ENCODE measurements at places on chromosomes 12 and 14.

GRCh38 chr12:110312581-110313360 lies 31.7 kb downstream of the ATP2A2 start:
- DNase-seq, result no peak

DNA sequence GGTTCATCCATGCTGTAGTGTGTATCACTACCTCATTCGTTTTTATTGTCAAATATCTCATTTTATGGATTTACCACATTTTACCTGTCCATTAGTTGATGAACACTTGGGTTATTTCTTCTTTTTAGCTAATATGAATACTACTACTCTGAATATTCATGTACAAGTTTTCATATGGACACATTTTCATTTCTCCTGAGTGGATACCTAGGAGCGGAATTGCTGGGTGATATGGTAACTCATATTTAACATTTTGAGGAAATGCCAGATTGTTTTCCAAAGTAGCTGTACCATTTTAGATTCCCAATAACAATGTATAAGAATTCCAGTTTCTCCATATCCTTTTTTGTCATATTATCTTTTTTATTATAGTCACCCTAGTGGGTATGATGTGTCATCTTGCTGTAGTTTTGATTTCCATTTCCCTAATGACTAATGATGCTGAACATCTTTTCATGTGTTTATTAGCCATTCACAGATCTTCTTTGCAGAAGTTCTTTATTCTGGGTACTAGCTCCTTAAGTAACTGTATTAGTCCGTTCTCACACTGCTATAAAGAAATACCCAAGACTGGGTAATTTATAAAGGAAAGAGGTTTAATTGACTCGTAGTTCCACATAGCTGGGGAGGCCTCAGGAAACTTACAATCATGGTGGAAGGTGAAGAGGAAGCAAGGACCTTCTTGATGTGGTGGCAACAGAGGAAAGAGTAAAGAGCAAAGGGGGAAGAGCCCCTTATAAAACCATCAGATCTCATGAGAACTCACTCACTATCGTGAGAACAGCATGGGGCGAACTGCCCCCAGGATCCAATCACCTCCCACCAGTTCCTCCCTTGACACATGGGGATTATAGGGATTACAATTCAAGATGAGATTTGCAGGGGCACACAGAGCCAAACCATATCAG lies 11.9 kb downstream of the NRDE2 start:
- no peak for DNase-seq

DNA sequence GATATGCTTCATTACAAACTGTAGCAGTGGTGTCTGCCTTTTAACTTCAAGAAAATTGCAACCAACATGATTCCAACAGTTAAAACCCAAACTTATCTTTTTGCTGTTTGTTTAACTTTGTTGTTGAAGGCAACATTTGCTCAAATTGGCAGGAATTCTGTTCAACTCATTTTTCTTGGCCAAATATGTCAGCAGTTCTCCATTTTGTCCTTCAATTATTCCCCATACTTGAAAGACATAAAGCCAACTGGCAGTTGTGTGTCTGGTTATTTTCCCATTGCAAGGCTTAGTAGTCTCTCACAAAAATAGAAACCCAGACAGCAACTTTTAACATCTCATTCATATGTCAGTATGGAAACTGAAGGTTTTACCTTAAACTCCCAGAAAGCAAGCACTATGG lies 146.3 kb downstream of the LRIG3 start:
- no peak for DNase-seq

DNA sequence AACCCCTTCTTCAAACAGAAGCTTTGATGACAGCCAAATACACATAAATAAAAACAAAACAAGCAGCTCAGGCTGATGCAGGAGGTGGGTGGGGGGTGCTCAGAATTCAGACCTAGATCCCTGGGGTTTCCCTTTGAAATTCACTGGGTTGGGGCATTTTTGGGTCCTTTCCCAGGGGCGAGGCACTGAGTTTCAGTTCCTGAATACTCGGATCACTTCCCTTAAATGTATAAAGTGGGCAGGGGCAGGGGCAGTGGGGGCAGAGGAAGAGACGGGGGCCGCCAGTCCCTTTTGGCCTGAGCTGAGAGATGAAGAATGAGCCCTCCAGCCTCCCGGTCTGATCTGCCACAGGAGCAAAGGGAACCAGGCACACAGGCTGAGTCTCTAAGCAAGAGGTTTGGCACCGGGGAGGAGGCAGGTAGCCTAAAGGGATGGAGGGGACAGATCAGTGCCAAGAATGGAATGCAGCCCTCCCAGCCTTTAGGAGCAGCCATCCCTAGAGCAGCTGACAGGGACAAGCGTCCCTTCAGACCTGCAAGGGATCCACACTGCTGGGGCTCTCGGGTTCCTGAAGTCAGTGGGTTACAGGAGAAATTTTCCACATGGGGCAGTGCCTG lies 20.3 kb downstream of the KDM2B start:
- DNase-seq, result no peak

GRCh38 chr12:106136263-106136662 lies 2.5 kb downstream of the NUAK1 start:
- DNase-seq, result peak; percentile 98

- peak; percentile 60 for DNase-seq
Measured at GRCh38 chr14:36519431-36520321, at the start of gene NKX2-1. NKX2-1 (minus strand) TSS chr14:36520232; CDS start chr14:36520129, 103 bp downstream.

- DNase-seq, result no peak
Measured at GRCh38 chr12:111455448-111456320, 50.0 kb downstream of the SH2B3 start.

- peak; percentile 4 for DNase-seq
Measured at GRCh38 chr12:114678028-114678427, 5.9 kb downstream of the TBX3 start.

DNA sequence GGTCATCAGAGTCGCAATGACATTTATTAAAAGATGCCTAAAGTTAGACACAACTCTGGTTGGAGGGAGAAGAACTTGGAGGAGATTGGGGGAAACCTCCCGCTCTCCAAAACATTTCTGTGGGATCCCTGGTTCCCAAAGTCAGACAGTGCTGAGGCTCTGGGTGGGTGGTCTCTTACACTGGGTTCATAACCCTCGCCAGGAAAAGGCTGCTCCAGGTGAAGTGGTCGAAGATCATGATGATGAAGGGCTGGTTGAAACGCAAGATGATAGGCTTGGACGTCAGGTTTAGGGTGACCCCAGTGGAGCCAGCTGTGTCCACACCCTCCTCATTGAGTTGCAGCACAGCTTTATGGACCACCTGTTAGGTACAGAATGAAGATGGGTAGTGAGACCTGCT lies 11.2 kb upstream of the SERPINA10 start:
- no peak for DNase-seq

DNA sequence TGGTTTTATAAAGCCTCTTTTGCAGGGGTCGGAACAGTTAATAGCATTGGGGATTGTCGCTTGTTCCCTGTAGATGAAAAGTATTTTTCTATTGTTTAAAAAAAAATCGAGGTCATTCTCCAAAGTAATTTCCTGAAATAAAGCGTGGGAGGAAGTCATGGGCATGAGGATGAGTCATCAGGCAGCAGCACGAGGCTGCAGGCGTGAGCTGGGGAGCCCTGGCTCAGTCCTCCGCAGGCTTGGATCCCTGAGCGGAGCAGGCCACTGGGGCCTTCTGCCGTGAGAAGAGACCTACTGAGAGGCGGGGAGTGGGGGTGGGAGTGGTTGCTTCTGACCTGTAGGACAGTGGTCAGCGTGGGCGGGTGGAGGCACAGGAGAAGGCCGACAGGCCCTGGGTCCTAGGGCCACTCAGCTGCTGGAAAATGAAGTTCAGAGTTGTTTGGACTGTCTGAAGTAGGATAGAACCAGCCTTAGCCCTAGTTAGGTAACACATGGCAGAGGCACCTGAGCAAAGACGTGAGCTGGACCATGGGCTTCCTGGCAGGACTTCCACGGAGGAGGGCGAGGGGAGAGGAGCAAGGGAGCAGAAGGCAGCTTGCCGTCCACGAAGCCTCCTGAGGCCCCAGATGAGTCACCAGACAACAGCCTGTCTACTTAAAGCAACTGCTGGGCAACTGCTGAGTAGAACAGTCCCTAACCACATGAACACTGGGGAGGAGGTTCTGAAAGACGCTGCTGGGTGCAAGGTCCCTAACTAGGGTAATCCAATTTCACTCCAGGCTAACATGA lies 21.1 kb upstream of the LGALS3 start:
- no peak for DNase-seq

GRCh38 chr12:12946686-12947355 lies 5.1 kb downstream of the GPRC5D start:
- no peak for DNase-seq

DNA sequence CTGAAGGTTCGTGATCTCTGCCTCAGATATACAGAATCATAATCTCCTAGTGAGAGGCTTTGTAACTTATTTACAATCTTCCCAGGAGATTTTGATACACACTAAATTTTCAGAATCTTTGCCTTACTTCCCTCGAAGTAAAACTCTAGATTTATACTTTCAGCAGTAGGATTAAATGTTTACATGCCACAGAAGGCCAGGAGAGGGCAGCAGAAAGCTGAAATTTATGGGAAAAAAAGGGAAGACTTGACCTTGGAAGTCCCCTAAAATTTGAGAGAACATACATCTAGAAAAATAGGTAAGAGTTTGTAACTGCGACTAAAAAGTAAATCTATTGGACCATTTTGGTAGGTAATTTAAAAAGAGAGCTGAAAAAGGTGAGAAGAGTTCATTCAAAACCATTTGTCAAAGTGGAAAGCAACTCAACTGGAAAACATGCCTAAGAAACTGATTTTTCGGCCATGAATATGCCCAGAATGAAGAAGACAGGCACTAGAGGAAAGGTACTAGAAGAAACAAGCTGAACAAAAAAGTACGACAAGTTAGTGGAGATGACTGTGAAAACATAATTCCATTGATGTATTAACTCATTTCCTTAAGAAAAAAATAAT lies 242.0 kb upstream of the MDGA2 start:
- peak; percentile 79 for DNase-seq

DNA sequence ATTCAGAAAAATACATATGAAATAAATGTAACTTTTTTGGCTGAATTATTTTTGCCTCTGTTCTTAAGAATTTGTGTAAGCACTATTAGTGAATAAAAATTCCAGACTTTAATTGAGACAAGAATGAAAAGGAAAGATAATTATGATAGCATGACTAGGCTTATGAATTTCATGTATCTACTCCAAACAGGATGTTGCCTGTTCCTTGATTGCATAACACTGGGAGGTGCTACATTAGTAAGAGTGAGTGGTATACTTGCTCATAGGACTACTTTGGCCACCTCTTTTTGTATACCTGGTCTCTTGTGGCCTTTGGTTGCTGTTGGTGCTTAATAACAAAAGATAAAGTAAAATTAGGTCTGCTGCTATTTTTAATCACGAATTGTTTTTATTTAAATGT lies 112.8 kb downstream of the NAV3 start:
- DNase-seq, result no peak

- peak; percentile 33 for DNase-seq
Measured at GRCh38 chr12:115450710-115451109, 766.7 kb upstream of the TBX3 start.

- no peak for DNase-seq
Measured at GRCh38 chr12:6253278-6253677, 53.1 kb downstream of the CD9 start.

DNA sequence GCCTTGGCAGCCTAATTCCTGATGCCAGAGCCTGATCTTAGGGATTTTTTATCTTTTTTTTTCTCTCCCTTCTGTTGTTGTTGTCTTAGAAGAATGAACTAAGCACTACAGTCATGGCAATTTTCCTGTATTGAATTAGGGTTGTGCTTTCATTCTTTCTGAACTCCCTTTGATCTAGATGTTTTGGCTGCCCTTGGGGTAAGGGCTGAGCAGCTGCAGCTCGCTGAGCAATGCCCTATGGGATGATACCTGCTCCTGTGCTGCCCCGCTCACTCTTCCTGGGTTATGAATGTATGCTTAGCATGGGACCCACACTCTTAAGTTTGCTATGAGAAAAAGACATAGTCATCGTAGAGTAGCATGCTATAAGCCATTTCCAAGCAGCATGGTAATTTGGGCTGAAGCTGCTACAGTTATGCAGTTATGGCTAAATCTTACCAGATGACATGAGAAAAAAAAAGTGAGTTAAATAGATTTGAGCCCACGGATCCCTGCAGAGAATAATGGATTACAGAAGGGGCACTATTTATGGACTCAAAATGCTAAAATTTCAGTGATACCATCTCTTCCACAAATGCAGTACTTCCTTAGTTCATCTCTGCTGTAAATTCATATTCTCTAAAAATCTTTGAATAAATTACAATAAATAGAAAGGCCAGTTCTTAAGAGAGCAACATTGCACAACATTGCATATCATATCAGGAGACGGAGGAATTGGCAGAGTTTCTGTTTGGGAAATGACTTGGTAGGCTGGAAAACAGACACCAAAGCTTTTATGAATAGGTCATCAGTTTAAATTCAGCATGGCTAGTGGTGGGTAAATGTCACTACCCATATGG lies 79.2 kb upstream of the PTHLH start:
- DNase-seq, result no peak

DNA sequence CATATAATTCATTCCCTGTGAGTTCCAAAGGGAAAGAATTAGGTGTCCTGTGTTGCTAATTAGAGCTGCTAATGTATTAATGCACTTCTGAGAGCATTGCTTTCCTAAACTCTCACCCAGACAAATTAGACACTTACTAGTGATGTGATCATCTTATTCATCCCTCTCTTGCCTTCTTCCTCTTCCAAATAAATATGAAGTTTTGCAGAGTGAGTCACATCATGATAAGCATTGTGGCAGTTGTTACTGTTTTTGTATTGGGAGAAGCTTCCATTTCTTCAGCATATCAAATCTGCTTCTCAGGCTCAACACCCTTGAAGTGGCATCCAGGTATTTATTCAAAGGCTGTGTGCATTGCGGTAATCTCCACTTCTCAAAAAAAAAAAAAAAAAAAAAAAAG lies 37.3 kb upstream of the E2F7 start:
- DNase-seq, result no peak

GRCh38 chr12:106296179-106296877 lies 6.2 kb upstream of the TCP11L2 start:
- no peak for DNase-seq

DNA sequence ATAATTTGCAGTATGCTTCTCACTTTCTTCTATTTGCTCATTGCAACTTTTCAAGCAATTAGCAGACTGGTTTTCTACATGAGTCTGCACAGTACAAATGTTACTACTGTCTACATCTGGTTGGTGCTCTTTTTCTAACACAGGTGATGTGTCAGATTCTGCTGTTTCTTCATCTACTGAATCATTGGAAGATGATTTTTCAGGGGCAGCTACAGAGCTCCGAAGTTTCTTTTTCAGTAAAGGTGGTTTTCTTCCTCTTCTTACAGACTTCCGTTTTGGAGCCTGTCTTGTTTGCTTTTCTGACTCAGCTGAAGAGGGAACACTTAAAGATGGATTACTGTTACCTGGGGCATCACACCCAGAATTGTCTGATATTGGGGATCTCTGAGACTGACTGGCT lies 62.1 kb downstream of the SCAF11 start:
- DNase-seq, result no peak

DNA sequence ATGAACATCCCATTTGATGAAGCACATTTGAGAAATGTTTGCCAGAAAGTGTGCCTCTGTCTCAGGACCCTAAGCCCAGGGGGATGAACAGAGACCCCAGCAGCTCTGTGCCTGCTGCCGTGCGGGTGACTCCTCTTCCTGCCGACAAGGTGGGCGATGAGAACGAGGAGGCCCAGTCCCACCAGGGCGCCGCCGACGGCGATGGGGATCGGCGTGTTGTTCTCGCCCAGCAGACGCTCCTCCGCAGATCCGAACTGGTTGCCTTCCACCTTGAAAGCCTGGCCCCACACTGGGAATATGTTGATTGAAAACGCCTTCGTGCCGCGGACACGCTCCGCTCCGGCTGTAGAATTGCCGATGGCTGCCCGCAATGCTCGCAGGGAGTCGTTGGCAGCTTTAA lies 44.1 kb downstream of the LRTM2 start:
- no peak for DNase-seq

- DNase-seq, result no peak
Measured at GRCh38 chr14:99254328-99255009, 17.5 kb downstream of the BCL11B start.

All from eye (tissue), 1 donor.